ENCODE measurements at places on chromosomes 11 and 22.

- no peak for DNase-seq
These were observed 16.9 kb upstream of the ANKK1 start for GRCh38 chr11:113370634-113371033.

GRCh38 chr11:116059919-116060318 is 555.7 kb upstream of the CADM1 start:
- DNase-seq: no peak

DNA sequence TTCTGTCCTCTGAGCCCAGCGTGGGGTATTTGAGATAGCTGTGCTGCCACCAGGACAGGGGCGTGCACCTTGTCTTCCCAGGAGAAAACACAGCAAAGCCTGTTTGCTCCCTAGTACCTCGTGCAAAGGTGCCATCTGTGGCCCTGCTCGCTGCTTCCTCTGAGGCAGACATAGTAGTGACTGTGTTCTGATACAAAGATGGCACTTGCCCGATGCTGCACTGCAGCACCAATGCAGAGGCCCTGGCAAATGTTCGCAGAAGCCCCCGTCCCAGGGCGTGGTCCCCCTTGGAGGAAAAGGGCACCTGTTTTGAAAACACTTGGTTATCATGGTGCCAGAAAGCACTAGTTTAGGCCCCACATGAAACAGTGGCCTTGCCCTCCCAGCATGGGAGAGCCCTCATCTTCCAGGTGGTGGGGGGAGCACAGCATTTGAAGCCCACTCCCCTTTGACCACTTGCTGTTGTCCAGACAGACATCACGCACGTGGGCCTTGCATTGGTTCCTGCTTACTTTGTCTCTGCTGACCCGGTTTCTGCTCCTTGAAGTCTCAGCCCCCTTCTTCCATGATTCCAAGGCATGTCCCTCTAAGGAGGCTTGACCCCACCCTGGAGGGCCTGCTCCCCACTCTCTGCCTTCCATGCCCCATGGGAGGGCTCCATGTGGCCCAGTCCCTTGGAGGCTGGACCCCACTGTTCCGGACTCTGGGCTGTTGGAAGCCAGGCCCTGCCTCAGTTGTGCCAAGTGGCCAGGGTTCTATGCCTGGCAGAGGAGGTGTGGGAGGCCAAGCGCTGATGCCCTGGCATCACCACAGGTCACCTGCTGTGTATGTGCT is 109.4 kb downstream of the KCNQ1OT1 start:
- DNase-seq: no peak

GRCh38 chr11:1948389-1948788 is 1.3 kb downstream of the MRPL23 start:
- no peak for DNase-seq

All from kidney glomerular epithelial cell (primary cell).